ENCODE measurements at places on chromosomes 2 and 18.

DNA sequence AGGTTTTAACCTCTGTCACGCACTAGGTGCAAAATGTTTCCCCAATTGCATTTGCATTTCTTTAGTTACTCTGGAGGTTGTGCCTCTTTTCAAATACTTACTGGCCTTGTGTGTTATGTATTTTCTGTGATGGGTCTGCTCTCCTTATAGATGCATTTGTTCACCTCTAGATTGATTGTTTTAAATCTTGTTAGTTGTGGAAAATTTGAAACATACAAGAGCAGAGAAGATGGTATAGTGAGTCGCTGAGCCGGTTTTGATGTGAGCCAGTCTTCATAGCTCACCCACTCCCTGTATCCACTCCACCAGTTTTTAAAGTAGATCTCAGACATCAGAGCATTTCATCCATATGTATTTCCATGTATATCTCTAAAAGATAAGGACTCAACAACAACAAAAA lies 6.5 kb downstream of the IMP4 start:
- no peak for DNase-seq

- no peak for DNase-seq
Observed at GRCh38 chr2:222897898-222898297, 37.1 kb downstream of the ACSL3 start.

- peak; percentile 85 for DNase-seq
Observed at GRCh38 chr2:33216508-33217182, 259.8 kb upstream of the RASGRP3 start.

DNA sequence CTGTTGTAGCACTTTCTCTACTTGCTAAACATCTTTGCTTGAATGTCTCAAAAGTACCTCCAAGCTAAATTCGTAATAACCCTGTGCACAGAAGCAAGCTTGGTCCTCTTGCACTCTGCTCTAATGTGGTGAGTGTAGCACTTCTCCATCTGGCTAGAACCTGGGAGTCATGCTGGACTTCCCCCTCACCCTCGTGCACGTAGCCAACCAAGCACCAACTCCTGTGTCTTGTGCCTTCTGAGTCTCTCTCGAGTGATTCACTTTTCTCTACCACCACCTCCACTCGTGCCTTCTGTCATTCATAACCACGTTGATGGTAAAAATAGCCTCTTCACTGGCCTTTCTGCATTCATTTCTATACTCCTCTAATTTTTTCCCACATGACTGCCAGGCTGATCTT lies 91.9 kb upstream of the KCNE4 start:
- DNase-seq, result no peak

GRCh38 chr2:47003641-47004427 lies 88.2 kb upstream of the MCFD2 start:
- DNase-seq, result no peak

- peak; percentile 89 for DNase-seq
Observed at GRCh38 chr2:143034292-143035074, 94.7 kb upstream of the ARHGAP15 start.

DNA sequence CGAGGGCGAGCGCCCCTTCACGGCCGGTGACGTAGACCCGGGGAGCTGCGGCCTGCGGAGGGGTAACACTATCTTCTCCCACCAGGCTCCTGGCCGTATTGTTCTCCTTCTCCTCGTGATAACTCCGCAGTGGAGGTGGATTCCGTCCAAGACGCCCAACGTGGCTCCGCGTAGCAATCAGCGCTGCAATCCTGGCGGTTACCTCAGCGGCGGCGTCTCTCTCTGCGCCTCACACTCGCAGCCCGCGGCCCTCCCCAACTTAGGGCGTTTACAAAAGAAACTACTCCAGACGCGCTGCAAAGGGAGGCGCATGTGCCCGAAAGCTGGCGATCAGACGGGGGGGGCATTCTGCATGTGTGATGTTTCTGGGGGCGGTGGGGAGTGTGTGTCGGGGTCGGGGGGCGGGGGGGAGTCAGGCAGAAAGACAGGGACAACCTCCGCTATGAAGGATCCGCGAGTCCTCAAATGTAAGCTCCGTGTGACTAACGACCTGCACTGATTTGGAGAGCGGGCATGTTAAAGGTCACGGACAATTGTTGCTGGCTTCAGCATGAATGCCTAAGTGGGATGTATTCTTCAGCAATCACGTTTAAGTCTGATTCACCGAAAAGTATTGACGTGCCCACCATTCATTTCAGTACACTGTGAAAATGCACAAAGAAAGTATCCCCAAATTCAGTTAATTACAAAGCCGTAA lies 1.3 kb upstream of the ZNF516 start:
- peak; percentile 82 for DNase-seq

DNA sequence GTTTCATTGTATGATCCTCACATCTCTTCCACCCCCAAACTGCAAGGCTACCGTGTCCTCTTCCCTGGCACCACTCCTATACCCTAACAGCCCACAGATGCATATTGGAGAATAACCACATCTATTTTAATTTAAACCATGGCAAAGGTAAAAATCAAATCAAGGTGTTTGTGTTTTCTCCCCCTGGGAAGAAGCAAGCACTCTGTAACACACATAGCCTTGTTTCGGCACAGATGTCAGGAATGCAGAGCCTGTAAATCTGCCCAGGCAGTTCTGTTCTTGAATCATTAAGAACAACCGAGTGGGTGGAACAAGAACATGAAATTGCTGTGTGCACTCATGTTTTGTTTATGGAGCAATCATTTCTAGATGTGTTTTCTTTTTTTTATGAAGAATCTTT lies 6.8 kb upstream of the COX7A2L start:
- peak; percentile 32 for DNase-seq

GRCh38 chr2:57941816-57942215 lies 104.8 kb upstream of the VRK2 start:
- no peak for DNase-seq

- DNase-seq, result no peak
Observed at GRCh38 chr2:3516831-3517230, 2.5 kb downstream of the ADI1 start.

DNA sequence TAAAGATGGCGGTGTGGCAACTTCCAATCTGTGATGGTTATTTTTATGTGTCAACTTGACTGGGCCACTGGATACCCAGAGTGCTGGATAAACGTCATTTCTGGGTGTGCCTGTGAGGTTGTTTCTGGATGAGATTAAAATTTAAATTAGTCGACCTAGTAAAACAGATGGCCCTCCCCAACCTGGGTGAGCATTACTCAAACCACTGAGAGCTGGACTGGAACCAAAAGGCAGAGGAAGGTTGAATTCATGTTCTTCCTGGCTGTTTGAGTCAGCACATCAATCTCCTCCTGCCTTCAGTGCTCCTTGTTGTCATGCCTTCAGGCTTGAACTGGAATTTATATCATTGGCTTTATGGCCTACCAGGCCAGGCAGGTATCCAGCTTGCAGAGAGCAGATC lies 190.8 kb upstream of the RGPD4 start:
- DNase-seq, result peak; percentile 56

DNA sequence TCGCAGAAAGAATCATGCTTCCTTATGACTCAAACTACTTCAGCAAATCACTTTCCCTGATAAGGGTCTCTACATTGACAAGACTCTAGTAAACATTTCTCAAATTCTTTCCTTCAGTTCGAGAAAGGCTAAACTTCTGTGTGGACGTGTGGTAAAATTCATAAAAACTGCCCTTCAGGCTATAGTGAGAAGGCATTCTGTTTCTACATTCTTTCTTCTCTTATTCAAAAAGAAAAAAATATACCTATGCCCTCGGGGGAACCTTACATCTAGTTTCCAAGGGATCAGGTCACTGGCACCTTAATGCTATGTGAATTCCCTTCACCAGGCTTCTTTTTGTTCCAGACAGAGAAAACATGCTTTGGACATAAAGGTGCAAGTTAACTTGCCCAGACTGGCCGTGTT lies 4.9 kb downstream of the VIT start:
- DNase-seq, result peak; percentile 28

GRCh38 chr2:11695576-11695975 lies 25.6 kb upstream of the NTSR2 start:
- no peak for DNase-seq
